ENCODE measurements at places on chromosomes 16 and 17.

GRCh38 chr17:6569370-6570285 lies 13.3 kb upstream of the PITPNM3 start:
- no peak for DNase-seq

GRCh38 chr16:4489030-4489429 lies 12.8 kb downstream of the HMOX2 start:
- no peak for DNase-seq

DNA sequence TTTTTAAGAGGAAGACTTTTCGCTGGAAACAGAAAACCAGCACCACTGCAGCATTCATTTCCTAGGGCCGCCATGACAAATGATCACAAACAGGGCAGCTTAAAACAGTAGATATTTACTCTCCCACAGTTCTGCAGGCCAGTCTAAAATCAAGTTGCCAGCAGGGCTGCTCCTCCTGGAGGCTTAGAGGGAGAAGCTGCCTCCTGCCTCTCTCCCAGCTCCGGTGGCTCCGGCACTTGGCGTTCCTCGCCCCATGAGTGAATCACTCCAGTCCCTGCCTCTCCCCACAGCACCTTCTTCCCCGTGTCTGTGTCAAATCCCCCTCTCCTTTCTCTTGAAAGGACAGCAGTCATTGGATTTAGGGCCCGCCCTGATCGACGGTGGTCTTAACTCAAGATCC lies 72.1 kb downstream of the SOCS1 start:
- DNase-seq = no peak

DNA sequence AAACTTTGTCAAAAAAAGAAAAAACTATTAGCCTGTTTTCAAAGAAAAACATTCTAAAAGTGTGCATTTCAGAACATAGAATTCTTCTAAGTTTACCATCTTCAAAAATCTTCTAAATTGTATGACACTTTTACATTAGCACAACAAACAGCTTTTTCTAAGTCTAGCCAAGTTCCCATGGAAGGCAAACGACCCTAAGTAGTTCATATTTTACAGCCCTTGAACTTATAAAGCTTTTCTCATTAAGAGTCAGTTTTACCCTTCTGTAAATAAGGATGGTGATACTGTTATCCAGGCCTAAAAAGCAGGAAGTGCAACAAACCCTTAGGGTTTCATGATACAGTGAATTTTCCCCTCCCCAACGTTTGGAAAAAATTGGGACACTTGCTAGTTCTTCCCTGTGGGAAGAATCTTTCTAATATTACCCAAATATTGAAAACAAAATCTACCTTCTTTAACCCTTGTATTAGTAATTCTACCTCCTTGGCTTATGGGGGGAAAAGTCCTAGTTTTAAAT lies 4.0 kb upstream of the ARL6IP1 start:
- DNase-seq = no peak

DNA sequence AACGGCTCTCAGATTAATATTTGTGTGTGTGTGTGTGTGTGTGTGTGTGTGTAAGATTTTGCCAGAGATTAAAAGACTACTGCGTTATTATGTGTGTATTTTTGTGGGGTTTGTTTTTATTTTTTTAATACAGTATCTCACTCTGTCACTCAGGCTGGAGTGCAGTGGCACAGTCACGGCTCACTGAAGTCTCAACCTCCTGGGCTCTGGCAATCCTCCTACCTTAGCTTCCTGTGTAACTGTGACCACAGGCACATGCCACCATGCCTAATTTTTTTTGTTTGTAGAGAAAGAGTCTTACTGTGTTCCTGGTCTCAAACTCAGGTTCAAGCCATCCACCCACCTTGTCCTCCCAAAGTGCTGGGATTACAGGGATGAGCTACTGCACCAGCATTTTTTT lies 87.2 kb downstream of the CYB561 start:
- no peak for DNase-seq

DNA sequence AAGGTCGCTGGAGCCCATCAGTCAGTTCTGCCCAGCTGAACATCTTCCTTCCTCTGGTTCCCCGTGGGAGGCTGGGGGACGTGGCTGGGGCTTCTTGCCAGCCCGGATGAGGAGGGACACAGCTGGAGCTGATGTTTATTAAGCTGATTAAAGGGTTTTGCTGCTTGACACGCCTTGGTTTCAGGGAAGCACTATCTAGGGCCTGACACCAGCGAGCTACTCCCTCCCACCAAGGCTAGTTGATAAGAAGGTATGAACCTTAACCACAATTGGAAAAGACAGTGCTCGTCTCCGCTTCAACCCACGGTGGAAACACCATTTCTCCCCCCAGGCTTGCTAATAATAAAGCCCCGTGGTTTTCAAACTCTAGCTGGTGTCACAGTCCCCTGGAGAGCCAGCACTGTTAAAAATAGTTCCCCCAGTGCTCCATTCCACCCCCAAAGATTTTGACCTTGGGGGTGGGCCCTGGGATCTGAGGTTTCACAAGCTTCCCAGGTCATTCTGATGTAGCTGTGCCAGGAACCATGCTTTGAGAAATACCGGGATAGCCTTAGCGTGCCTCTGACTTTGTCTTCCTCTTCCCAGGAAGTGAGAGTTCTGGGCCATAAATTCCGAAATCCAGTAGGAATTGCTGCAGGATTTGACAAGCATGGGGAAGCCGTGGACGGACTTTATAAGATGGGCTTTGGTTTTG lies 5.5 kb downstream of the DHODH start:
- DNase-seq = no peak

- DNase-seq = no peak
Observed at GRCh38 chr16:19817122-19817521, 67.5 kb downstream of the GPRC5B start.

- DNase-seq = no peak
Observed at GRCh38 chr17:411421-412120, 59.0 kb upstream of the RPH3AL start.

GRCh38 chr16:10040136-10041080 lies 141.8 kb downstream of the GRIN2A start:
- DNase-seq = no peak

DNA sequence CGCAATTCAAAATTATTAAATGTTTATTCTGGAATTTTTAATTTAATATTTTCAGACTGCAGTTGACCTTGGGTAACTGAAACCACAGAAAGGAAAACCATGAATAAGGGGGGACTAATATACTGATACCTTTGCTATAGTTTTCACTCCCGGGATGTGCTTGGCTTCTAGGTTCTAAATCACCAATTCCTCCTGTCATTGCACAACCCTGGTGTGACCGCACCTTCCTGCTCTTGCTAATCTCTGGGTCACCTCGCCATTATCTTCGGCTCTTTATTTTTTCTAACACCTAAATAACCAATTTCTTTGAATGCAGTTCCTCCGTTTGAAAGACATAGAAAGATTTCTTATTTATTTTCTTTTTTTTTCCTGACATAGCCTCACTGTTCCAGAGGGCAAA lies 634.5 kb upstream of the GOT2 start:
- DNase-seq = no peak

GRCh38 chr16:1681032-1681431 lies 3.0 kb downstream of the JPT2 start:
- no peak for DNase-seq

DNA sequence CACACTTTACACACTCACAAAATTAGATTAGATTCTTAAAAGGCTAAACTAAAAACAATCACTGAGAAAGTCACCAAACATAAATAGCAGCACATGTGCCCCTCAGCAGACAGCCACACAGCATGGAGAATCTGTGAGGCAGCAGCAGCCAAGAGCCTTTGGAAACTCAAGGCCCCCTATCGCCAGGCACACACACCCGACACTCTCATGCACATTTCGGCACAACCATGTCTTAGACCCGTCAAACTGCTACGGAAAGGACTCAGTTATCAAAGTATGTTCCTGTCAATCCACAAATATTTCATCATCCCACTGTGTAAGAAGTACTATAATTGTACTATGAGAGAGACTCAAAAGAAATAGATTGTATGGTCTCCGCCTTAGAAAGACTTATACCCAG lies 20.9 kb downstream of the UBE2O start:
- no peak for DNase-seq

DNA sequence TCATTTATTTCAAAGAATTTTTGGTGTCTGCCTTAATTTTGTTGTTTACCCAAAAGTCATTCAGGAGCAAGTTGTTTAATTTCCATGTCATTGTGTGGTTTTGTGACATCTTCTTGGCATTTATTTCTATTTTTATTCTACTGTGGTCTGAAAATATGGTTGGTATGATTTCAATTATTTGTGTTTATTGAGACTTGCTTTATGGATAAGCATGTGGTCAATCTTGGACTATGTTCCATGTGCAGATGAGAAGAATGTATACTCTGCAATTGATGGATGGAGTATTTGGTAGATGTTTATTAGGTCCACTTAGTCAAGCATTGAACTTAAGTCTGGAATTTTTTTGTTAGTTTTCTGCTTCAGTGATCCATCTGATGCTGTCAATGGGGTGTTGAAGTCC lies 383.0 kb downstream of the PMP22 start:
- DNase-seq = no peak

DNA sequence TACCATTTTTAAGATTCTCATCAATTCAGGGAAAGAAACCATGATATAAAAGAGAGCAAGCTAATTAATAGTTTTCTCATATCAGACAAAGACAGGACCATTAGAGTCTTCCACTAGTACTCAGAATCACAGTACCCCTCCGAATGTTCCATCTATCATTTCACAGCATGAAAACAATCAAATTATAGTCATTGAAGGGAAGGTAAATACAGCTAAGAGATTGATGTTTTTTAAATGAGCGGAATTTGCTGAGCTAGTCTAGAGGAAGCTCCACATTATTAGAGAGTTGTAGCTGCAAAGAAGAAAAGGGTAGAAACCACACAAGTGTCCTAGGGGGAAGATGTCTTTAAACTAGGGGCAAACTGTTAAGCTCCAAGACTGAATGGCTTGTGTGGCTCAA lies 808.9 kb downstream of the CDH11 start:
- DNase-seq = no peak

DNA sequence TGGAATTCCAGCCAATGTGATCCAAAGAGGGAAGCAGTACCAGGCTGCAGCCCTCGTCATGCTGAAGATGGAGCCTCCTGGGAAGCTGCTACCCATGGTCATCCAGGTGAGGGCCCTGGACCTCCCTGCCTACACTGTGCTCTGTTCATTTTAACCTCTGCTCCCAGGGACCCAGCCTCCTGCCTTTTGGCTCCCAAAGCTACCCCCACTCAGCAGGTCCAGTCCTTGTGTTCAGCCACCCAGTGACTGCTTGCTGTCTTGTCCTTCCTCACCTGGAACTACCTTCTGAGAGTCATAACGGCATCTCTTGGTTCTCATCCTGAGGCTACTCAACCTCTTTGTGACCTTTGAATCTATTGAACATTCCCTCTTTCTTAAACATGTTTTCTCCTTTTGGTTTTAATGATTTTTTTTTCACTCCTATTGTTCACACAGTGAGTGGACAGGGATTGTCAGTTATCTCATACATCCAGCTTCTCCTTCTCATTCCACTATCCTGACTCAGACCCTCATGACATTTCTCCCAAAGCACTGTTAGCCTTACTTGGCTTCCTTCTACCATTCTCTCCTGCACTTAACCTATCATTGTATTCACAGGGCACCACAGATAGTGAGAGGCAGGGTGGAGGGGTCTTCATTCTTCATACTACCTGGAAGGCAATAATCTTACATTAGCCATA lies 53.3 kb downstream of the GOSR1 start:
- no peak for DNase-seq

Measured in 8988T (cell line).